Stimulated activated CD8-positive, alpha-beta memory T cell treated with anti-CD3 and anti-CD28 coated beads, Interleukin-4, amount 100 ng/mL, for 1 hour (primary cell): ENCODE measurements at places on chromosomes 1 and 21.

GRCh38 chr1:207069858-207070506 lies 16.9 kb downstream of the PFKFB2 start:
- no peak for DNase-seq

DNA sequence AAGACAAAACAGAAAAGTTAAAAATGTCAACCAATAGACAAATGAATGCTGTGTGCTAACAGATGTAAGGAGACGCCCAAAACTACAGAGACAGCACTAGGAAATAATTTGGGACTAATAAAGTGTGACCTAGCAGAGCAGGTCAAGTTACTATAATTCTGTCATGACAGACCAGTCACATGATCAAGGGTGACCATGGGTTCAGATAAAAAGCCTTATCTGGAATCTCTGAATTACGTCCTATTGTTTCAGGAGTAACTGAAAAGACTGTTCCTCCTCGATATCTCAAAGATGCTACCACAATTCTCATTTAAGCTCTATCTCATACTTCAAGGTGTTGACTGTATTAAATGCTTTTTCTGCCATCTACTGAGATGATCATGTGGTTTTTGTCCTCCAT lies 31.6 kb downstream of the PARP1 start:
- no peak for DNase-seq

DNA sequence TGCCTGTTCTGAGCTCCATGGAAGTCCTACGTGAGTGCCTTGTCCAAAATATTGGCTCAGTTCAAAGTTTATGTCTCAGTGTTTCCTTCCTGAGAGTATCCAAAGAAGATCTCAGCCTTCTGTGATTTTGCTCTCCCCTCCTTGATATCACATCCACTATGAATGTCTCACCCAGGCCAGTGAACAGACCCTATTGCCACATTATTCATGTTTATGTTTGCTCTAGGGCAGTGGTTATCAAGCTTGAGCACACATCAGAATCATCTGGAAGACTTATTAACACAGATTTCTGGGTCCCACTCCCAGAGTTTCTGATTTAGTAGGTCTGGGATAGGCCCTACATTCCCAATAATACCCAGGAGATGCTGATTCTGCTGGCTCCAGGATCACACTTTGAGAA lies 145.0 kb upstream of the FGGY start:
- no peak for DNase-seq

- no peak for DNase-seq
These were observed 75.5 kb downstream of the PIK3CD start for GRCh38 chr1:9726905-9727595.

DNA sequence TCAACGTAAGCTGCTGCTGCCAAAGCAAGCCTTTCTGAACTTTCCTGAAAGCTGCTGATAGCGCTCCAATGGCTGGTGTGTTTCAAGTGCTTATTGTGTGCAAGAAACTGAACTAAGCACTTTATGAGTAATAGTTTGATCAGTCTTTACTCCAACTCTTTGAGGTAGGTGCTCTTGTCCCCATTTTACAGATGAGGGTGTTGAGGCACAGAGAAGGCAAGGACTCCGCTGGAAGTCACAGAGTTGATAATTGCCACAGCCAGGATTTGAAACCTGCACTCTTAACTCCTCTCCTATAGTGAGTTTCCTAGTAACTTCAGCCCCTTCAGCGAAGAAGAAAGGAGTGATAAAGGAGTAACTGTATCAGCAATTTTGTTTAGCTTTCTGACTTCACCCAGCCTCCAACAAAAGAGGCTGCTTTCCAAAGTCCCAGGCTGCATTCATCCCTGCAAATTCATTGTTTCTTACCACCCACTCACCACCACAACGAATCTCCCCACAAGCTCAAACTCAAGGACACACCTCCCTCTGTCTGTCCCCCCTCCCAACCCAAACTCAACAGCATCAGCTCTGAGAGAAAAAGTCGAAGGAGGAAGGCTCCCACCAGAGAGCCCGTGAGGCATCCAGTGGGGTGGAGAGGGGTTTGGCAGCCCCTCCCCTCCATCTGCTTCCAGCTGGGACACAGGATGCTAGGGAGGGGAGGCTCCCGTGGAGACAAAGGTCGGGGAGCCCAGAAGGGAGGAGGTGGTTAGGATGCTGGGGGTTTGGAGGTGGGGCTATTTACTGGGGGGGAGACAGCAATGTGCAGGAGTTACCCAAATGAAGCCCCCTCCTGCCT lies 139.6 kb downstream of the NAV1 start:
- DNase-seq, result no peak

GRCh38 chr1:63173161-63173560 lies 149.2 kb upstream of the FOXD3 start:
- no peak for DNase-seq

DNA sequence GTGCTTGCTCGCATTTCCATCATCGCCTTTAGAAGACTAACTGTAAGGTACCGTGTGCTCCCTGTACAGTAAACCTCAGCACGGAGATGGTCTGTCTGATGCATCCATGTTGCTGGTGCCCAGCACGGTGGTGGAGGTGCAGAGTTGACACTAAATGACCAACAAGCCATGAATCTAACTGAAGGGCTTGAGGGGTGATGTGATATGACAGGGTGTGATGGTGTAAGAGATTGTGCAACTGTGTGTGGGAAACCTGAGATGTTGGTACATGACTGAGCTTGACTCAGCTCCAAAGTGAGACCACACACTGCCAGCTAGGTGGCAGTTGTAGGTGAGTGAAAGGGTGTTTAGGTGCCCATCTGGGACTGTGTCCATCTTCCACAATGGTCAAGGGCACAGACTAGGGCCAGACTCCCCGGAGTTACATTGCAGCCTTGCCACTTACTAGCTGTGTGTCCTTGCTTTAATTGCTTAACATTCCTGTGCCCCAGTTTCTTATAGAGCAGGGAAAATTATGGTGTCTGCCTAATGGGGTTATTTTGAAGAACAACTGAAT lies 21.4 kb downstream of the SLC2A1 start:
- DNase-seq, result no peak

GRCh38 chr1:85822696-85823095 lies 114.5 kb upstream of the ZNHIT6 start:
- DNase-seq, result no peak

- peak; percentile 8 for DNase-seq
These were observed 2.2 kb downstream of the TCEA3 start for GRCh38 chr1:23422241-23422877.

GRCh38 chr1:3121401-3122210 lies 52.6 kb downstream of the PRDM16 start:
- no peak for DNase-seq

GRCh38 chr1:61842863-61843514 lies 100.7 kb downstream of the PATJ start:
- DNase-seq, result no peak

GRCh38 chr1:88890791-88891317 lies 513 bp downstream of the GTF2B start:
- DNase-seq, result no peak

DNA sequence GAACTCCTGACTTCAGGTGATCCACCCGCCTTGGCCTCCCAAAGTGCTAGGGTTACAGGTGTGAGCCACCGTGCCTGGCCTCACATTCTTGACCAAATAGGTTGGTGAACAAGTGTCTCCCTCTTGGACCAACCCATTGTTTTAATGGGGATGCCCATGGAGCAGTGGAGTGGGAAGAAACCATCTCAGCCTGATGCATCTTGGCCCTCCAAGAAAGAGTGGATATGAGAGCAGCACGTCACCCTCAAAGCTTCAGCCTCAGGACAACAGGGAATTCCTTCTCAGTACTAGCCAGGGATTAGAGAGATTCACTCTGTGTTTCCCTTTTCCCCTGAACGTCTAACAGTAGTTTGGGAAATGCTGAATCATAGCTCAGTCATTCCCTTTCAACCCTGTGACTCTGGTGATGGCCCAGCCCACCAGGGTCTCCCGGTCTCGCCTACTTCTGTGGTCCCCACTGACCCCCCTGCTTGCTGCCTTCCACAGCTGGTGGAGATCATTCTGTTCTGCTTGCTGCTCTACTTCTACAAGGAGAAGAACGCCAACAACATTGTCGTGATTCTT lies 37.4 kb downstream of the NIPAL3 start:
- DNase-seq, result no peak

DNA sequence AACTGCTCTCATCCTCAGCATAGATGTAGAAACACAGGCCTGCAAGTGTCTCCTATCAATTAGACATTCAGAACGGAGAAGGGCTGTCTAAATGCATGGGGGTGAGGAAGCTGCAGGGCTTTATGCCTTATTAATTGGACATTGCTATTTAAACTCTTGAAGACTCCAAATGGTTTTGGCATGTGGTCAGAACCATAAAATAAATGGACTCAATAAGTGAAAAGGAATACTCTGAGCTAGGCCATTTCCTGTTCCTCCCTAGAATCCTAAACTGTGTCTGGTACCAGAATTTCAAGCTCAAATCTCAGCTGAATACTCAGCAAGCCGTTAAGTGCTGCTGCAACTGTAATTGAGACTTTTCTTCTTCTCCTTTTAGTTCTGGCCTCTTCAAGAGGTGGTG lies 80.4 kb upstream of the C1orf87 start:
- DNase-seq, result no peak

DNA sequence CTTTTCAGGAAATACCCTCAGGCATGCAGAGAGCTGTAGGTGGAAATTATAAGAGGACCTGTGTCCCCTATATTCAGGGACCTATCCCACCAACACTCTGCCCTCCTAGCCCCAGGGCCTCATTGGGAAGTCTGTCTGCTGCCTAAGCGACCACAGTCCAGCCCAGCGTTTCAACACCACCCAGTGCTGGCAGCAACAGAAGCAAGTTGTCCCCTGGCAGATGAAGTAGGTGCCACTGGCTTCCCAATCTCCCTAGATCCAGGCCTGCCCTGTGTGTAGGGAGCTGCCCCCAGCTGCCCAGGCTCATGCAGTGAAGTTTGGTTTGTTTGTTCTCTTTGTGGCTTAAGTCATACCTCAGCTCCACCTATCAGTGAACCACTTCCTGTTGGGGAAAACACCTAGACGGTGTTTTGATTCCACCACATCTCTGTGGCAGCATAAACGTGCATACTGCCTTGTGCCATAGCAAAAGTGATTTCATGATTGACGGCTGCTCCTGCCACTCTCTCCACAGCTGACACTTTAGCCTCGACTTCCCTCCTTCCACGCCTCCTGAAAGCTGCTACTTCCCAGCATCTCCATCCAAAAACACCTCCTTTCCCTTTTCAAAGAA lies 8.1 kb upstream of the LEFTY1 start:
- DNase-seq, result peak; percentile 40

DNA sequence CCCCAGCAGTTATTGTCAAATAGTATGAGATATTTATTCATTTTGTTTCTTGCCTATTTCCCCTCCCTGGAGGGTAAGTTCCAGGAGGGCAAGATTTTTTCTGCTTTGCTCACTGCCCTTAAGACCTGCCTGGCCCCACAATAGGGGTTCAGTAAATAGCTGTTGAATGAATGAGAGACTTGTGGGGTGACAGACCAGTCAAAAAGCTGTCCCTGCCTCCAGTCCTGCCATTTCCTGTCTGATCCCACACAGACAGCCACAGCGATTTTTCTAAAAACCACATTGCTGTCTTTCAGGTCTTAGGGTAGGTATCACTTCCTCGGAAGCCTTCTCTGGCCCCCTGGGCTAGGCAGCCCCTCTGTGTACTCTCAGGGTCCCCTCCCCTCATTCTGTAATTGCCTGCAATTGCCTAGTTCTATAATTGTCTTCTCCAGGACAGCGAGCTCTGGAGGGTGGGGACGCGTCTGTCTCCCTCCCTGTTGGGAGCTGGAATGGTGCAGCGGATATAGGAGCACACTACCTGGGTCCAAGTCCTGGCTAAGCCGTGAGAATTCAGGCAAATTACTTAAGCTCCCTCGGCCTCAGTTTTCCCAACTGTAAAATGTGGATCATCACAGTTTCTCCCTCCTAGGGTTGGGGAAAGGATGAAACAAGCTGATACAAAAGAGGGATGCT lies 1.8 kb upstream of the EXTL1 start:
- no peak for DNase-seq

DNA sequence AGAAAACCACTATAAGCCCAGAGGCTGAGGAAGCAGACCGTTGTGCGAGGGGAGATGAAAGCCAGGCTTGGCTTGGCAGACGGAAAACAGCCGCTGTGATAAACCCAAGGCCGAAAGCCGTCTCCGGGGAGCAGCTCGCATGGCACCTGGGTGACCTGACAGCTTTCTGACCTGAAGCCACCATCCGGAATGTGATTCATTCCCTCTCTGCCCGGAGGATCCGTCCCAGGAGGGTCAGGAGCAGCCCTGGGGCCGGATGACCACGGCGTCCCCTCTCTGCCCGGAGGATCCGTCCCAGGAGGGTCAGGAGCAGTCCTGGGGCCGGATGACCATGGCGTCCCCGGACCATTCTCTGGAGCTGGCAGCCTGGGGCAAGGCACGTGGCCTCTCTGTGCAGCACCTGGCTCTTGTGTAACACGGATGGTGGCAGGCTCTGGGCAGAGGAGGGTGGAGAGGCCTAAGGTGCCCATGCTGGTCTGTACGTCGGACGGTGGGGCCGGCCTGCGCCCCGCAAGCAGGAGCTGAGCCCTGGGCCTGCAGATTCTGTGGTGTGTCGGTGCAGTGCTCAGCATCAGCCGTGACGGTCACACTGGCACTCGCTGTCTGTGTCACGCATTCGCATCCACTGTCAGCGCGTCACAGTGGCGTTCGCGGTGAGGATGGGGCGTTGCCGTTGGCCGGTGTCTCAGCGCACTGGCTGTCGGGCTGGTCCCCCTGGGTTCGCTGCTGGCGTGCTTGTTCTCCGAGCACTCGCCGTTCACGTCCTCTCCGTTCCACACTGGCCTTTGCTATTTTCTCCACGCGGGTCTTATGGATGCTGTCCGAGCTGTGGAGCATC lies 50.3 kb downstream of the SLX9 start:
- DNase-seq, result no peak

GRCh38 chr21:45300786-45301520 lies 13.3 kb upstream of the POFUT2 start:
- DNase-seq, result no peak

- no peak for DNase-seq
These were observed 258.0 kb downstream of the KCNJ6 start for GRCh38 chr21:37658121-37658816.

DNA sequence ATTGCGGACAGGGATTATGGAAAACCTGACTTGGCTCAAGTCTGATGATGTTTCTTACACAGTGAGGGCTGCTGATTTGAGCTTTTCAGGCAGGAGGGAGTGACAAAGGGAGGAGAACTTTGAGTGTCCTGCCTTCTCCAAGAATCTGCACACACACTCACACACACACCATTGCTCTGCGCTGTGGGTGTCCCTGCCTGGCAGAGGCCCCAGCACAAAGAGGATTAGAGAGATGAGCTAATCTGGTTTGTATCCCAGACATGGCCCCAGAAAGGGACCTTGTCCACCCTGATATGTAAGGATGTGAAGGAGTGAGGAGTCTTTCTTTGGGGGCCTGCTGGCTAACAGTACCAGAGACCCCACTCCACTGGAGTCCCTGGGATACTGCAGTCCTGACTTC lies 5.9 kb upstream of the WNT2B start:
- DNase-seq, result no peak
